Posterior cingulate gyrus (tissue), 11 donors: ENCODE measurements at places on chromosomes 7 and 10.
A peak's percentile ranks its signal among the peaks of the same experiment; 100 is the strongest.

GRCh38 chr7:47611045-47611511 lies 29.2 kb upstream of the TNS3 start:
- no peak for DNase-seq

- DNase-seq = no peak
These were observed 35.7 kb downstream of the GFRA1 start for GRCh38 chr10:116237260-116237659.

GRCh38 chr7:27933671-27934565 lies 194.0 kb downstream of the TAX1BP1 start:
- DNase-seq = no peak

GRCh38 chr7:116782177-116782711 lies 80.1 kb upstream of the CAPZA2 start:
- no peak for DNase-seq

DNA sequence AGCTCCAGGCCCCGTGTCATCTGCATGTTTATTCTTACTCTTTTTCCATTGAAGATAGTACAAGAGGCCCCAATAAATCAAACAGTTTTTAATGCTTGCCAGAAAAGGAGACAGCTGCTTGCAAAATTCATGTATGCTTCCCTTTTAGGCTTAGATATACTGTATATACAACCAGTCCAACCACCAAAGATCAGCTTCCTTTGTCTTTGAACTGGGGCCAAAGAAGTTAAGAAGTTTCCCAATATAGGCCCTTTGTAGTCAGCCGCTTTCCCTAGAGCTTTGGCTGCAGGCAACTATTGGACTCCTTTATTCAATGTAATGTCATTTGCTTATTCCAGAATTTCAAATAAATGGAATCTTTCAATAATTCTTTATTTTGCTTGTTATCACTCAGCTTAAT lies 1395.0 kb downstream of the GATA3 start:
- no peak for DNase-seq

DNA sequence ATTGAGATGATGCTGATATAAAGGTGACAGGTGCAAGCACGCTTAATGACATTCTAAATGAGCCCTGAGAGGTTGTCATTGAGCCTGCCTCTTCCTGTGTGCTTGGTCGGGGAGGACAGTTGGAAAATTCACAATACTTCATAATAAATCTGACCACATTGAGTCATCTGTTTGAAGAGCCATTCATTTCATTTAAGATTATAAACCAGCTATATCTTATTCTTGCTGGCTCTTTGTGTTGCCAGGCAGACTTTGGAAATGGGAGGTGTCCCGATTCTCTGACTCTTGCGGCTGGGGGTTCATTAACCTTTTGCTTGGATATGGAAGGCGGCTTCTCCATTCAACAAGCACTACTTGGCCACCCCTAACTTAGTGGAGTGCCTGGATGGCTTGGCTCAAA lies 198.2 kb downstream of the FANK1 start:
- no peak for DNase-seq

- DNase-seq = no peak
These were observed 30.8 kb downstream of the HIF1AN start for GRCh38 chr10:100566561-100566960.

DNA sequence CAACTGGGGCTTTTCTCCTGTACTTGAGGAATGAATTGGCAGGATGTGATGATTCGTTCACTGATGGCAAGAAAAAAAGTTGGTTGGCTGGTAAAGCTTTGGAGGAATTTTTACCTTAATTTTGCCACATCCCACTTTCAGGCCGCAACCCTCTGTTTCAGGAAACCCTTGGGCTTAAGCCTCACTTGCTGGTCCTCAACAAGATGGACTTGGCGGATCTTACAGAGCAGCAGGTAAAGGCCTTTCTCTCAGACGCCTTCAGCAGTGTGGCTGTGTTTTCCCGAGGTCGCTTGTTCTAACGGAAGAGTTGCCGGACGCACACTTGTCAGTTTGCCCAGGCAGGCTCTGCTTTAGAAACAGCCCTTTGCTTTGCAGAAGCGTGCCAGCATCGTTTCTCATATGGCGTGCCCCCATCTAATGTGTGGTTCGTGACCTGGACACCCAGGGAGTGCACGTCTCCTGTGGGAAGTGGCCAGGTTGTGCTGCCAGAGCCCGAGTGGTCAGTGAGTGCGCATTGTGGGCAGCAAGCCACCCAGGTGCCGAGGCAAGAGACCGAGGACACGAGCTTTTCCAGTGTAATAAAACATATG lies 2.2 kb downstream of the MTG1 start:
- no peak for DNase-seq

GRCh38 chr7:34190299-34190698 lies 285.0 kb downstream of the BMPER start:
- DNase-seq = no peak

- DNase-seq = no peak
These were observed 41.2 kb downstream of the ADCYAP1R1 start for GRCh38 chr7:31093282-31093681.

GRCh38 chr7:49479936-49480544 lies 293.4 kb upstream of the VWC2 start:
- no peak for DNase-seq

DNA sequence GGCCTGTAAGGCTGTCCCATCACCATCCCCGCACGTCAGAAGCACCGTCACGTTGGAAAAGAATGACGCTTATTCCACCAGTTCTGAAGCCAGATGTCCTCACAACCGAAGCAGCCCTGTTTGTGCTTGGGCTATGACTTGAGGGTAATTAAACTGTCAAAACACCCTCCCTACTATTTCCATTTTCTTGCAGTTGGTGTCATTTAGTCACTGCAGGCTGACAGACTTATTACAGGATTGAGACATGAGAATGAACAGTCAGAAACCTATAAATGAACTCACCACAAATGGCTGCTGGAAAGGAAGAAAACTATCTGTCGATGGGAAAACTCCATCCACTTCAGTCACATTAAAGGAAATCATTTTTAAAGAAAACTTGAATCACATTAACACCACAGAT lies 85.3 kb downstream of the VOPP1 start:
- DNase-seq = no peak

GRCh38 chr7:77786741-77787140 lies 11.5 kb downstream of the TMEM60 start:
- no peak for DNase-seq

DNA sequence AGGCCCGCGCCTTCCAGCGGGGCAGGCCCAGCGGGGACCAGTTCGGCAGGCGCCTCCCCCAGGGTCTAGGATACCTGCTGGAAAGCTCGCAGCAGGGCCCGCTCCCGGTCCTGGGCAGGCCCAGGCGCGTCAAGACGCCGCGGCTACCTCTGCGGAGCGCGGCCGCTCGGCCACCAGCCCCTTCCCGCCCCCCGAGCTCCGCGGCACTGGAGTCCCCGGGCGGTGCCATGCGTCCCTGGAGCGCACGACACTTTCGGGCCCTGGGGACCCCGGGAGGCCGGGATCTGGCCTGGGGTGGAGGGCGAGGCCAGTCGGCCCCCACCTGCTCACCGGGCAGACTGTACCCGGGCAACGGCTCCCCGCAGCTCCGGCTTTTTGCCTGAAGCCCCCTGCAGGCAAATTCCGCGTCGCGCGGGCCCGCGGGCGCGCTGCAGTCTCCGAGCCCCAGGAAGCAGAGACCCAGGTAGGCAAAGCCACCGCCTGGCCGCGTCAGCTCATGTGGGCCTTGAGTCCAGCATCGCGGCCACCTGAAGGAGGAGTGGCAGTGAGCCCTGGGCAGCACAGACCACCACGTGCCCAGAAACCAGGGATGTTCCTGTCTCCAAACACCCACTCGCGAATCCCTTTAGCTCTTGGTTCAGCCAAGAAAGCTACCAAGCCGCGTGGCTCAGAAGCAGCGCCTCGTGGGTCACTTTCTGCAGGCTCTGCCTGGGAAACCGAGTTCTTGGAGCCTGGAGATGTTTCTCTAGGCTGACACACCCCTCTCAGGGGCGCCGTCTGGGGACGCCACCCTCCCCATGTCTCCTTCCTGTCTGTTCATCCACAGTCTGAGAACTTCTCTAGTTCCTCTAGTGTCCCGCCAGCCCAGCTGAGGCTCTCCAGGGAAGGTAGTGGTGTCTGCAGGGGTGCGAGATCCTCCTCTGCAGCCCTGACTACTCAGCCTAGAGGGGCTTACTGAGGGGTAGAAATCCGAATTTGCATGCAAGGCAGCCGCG lies 46.1 kb upstream of the APBB1IP start:
- peak; percentile 32 for DNase-seq

GRCh38 chr7:2040893-2041270 lies 191.9 kb downstream of the MAD1L1 start:
- no peak for DNase-seq

DNA sequence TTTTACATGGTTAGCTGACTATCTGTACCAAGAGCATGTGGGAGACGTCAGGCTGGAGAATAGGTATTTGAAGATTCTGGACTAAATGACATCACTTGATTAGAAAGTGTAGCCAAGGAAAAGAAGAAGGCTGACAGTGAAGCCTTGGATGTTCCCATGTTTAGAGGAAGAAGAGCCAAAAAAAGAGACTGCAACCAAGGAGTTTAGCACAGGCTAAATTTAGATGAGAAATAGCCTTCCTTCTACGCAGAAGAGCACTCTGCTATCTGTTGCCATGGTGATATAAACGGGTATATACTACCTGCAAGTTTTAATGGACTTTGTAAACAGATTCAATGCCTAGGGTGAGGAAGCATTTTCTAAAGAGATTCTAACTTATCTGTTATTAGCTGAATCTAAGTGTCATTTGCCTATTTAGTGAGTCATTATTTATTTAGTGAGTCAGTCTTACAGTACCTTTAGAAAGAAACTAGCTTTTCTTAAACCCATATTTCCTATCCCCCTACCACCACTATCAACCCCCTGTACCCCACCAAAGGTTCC lies 69.8 kb downstream of the CDK6 start:
- DNase-seq = no peak

DNA sequence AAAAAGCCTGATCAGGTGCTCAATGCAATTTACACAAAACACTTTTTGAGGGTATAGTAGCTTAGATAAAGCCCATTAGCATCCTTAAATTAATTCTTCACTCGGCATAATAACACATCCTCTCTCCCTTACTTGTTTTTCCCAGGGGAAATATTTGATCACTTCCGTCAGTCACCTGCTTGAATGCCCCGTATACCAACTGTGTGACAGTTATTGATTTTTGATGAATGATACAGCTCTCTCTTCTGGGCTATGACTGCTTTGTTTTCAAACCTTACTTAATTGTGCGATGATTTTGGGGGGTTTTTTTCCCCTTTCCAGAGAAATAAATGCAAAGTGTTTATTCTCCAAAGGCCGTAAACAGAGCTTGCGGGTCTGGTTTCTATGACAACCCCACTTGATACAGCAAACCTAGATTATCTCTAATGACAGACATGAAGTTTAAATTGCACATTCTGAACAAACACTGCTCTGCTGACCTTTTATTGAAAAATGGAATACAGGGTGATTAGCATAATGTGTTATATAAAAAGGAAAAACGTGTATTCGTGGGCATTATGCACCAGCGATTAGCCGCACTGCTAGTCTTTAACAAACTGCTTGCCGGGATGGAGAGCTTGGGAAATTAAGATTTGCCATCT lies 78.4 kb upstream of the NANOS1 start:
- no peak for DNase-seq

- DNase-seq = no peak
These were observed 997.3 kb downstream of the LRMDA start for GRCh38 chr10:76428551-76429367.

DNA sequence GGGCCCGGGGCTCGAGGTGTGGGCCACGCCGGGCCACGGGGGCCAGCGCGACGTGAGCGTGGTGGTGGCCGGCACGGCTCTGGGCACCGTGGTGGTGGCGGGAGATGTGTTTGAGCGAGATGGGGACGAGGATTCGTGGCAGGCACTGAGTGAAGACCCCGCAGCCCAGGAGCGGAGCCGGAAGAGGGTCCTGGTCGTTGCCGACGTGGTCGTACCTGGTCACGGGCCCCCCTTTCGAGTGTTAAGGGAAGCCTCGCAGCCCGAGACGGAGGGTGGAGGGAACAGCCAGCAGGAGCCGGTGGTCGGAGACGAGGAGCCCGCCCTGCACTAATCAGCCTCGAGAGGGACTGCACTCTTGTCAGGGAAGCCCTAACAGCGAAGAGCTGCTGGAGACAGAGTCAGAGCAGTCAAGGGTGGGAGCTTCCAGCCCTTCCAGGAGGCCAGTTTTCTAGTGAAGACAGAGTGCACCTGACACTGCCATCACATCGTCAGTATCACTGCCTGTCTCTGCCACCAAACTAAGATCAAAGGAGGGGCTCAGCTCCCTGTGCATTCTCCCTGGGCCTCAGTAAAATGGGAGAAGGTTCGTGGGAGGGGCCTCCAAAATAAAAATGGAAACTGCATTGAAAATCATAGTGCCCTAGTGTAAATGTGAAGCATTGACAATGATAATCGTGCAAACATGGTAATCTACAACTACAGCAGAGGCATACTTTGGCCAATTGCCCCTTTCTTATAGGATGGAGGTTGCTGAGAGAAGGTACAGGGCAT lies 1.3 kb downstream of the MBLAC1 start:
- DNase-seq = no peak

GRCh38 chr10:80464557-80465450 lies 10.7 kb downstream of the TSPAN14 start:
- peak; percentile 79 for DNase-seq

- DNase-seq = no peak
These were observed 14.6 kb downstream of the AP5Z1 start for GRCh38 chr7:4790078-4790465.

- DNase-seq = no peak
These were observed 3.5 kb upstream of the ZNF282 start for GRCh38 chr7:149191851-149192250.

- DNase-seq = no peak
These were observed 365 bp downstream of the YME1L1 start for GRCh38 chr10:27153845-27154193.

DNA sequence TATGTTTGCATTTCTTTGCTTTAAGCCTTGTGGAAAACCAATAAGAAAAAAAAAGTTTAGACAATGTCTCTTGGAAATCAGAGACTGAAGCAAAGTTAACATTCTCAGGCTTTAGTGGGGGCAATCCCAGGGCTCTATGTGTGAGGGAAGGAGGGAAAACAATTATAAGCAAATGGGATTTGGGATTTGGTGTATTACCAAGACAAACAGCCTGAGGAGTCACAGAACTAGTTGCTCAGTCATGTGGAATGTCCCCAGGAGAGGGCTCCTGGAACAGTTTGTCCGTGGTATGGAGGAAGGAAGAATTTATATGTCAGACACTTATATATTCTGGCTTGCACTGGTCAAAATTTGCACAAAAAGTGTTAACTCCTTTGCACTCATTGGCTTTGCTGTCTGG lies 562.9 kb upstream of the TPK1 start:
- DNase-seq = no peak
